H9 (cell line): ENCODE measurements at places on chromosomes 11 and 22. TPM values are rescaled to one million over a fixed set of nuclear protein-coding genes. Genes with fewer than 3 reads are reported as not detected.

Gene CLMP
- total RNA-seq = 11.8 and 13.8 TPM in 2 replicates

Gene NAALAD2
- total RNA-seq = 1.8 and 2.1 TPM in 2 replicates

Gene MB
- total RNA-seq = 0.29 and 0.55 TPM in 2 replicates

Gene ZP1
- not detected in 2 replicates for total RNA-seq

Gene KCNK4
- total RNA-seq = 0.28 and 0.31 TPM in 2 replicates

Gene CELF1
- 211 and 217 TPM in 2 replicates for total RNA-seq

Gene PNPLA5
- total RNA-seq = 5.2 and 5.5 TPM in 2 replicates

Gene ADAMTS8
- 4.9 and 5.0 TPM in 2 replicates for total RNA-seq

Gene SOX10
- total RNA-seq = 2.1 and 2.4 TPM in 2 replicates

Gene ADM2
- total RNA-seq = 11.4 and 11.9 TPM in 2 replicates

Gene MIOX
- total RNA-seq = 1.4 and 1.5 TPM in 2 replicates

Gene CCDC188
- not detected in 2 replicates for total RNA-seq

Gene PLAAT4
- total RNA-seq = 3.1 and 3.5 TPM in 2 replicates

Gene SCN4B
- total RNA-seq = 1.6 and 1.9 TPM in 2 replicates
